ENCODE measurements at places on chromosomes 16 and 17. TPM values are rescaled to one million over a fixed set of nuclear protein-coding genes. Genes with fewer than 3 reads are reported as not detected.

Gene IRX3
- polyA plus RNA-seq = 7.0 TPM

Gene C16orf92
- polyA plus RNA-seq = not detected

Gene CASKIN1
- polyA plus RNA-seq = 1.4 TPM

Gene PRDM7
- not detected for polyA plus RNA-seq

Gene TLCD1
- polyA plus RNA-seq = 18.8 TPM

Gene SMPD3
- 1.1 TPM for polyA plus RNA-seq

Gene CA5A
- polyA plus RNA-seq = not detected

Gene NAE1
- 62.8 TPM for polyA plus RNA-seq

Gene KRT17
- not detected for polyA plus RNA-seq

Gene SOX8
- polyA plus RNA-seq = 1.6 TPM

Gene HS3ST2
- 11.5 TPM for polyA plus RNA-seq

Gene FOXL1
- 0.88 TPM for polyA plus RNA-seq

Gene AANAT
- polyA plus RNA-seq = not detected

Gene KRTAP4-6
- not detected for polyA plus RNA-seq

Gene CCDC47
- polyA plus RNA-seq = 216 TPM

Gene PTX4
- 0.17 TPM for polyA plus RNA-seq

Gene OR1F1
- not detected for polyA plus RNA-seq

Gene KRTAP1-1
- polyA plus RNA-seq = not detected

Gene KIF19
- polyA plus RNA-seq = 0.64 TPM

Gene CLDN9
- polyA plus RNA-seq = not detected
